ENCODE measurements at places on chromosomes 6 and 20. TPM values are rescaled to one million over a fixed set of nuclear protein-coding genes. Genes with fewer than 3 reads are reported as not detected.

The MMP24 gene
- total RNA-seq = 0.99 TPM

The ABCC10 gene
- total RNA-seq = 55.8 TPM

The C4B gene
- 11.5 TPM for total RNA-seq

The LGSN gene
- not detected for total RNA-seq

The PHACTR1 gene
- 2.0 TPM for total RNA-seq

The DACT2 gene
- total RNA-seq = 7.4 TPM
